Regular cardiac myocyte (primary cell): ENCODE measurements at places on chromosomes 5 and 9. TPM values are rescaled to one million over a fixed set of nuclear protein-coding genes. Genes with fewer than 3 reads are reported as not detected.

Gene GAPT
- not detected in 2 replicates for total RNA-seq

Gene IL9
- total RNA-seq = not detected in 2 replicates

Gene LRRC70
- 0.56 and 1.2 TPM in 2 replicates for total RNA-seq

Gene CYSTM1
- total RNA-seq = 8.4 and 16.9 TPM in 2 replicates

Gene DMGDH
- 0.58 and 3.7 TPM in 2 replicates for total RNA-seq

Gene EQTN
- total RNA-seq = not detected in 2 replicates

Gene IFNA13
- not detected in 2 replicates for total RNA-seq

Gene HAPLN1
- total RNA-seq = 11.1 and 38.9 TPM in 2 replicates

Gene LRRC26
- not detected in 2 replicates for total RNA-seq

Gene RMRP
- 3,474 and 7,582 TPM in 2 replicates for total RNA-seq

Gene IFNA2
- total RNA-seq = not detected in 2 replicates

Gene LAMC3
- under 0.01 TPM in 2 replicates for total RNA-seq

Gene ABL1
- total RNA-seq = 66.5 and 76.1 TPM in 2 replicates
